ENCODE measurements at places on chromosomes 2 and 18.

DNA sequence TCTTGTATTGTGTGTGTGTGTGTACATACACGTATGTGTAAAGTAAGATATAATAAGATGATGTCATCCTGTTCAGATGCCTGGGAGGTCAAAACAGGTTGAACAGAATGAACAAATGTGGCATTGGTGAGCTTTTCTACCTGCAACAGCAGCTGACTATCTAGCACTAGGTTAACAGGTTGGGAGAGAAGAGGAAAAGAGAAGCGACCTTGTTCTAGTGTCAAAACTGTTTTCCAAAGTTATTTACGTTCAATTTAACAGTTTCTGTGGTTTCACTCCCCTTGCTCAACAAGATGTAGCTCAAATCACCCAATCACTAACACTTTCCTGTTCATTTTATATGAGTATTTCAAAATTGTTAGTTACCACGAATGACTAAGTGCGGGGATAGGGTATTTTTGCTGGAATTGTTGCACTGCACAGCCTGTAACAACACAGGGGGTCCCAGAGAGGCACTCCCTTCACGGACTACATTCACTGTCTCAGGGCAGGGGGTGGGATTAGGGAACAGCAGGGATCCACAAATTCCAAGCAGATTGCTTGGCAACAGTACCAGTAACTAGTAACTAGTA is 67.5 kb upstream of the DTNB start:
- peak; percentile 6 for DNase-seq

DNA sequence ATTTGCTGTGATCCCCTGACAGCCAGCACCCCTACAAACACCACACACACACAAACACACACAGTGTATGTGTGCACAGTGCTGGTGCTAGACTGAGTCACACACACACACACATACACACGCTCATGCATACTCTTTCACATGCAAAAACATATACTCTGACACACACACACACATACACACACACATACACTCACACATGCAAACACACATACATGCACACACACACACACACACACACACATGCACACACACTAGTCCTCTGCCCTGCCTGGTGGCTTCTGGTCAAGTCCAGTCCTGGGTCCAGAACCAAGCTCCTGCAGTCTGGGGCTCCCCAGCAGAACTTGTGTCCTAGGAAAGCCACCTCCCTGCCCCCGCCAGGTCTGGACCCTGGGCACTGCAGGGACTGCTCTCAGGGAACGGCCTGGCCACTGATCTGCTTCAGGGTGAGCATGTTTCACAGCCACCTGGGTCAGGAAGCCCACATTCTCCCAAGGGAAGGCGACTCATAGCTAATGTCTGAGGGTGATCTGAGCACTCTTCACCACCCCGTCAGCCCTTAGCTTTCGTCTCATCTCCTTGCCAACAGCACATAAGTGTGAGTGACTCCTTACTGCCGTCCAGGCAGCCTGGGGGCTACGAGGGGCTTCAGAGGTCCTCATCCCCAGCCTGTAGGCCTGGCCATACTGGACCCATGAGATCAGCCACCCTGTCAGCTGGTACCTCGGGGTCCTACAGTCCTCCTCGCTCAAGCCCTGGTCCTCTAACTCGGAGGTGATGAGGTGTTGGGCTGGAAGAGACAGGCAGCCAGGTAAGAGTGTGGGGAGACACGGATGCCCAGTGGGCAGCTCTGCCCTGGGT is 88.1 kb downstream of the MCFD2 start:
- DNase-seq, result peak; percentile 94

DNA sequence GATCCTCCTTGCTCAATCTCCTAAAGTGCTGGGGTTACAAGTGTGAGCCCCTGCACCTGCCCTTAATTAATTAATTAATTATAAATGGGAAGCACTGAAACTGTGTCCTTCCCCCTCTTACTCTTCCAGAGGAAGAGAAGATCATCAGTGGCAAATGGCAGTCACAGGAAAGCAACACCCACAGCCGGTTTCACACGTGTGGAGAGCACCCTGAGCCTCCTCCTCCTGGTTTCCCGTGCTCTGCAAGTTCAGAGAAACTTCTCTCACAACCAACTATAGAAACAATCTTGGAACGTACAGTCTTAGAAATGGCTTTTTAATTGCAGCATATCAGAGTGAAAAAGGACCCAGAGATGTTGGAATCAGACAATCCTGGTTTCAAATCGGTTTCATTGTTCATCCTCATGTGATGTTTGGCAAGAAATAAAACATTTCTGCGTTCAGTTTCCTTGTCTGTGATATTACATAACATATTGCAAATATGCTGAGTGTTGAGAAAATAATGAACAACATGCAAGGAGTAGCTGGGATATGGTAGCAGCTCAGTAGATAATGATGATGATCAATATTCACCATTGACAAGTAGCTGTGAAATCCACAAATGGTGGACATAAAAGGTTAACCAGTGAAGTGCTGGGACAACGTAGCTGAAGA is 141.0 kb upstream of the KCTD1 start:
- no peak for DNase-seq

DNA sequence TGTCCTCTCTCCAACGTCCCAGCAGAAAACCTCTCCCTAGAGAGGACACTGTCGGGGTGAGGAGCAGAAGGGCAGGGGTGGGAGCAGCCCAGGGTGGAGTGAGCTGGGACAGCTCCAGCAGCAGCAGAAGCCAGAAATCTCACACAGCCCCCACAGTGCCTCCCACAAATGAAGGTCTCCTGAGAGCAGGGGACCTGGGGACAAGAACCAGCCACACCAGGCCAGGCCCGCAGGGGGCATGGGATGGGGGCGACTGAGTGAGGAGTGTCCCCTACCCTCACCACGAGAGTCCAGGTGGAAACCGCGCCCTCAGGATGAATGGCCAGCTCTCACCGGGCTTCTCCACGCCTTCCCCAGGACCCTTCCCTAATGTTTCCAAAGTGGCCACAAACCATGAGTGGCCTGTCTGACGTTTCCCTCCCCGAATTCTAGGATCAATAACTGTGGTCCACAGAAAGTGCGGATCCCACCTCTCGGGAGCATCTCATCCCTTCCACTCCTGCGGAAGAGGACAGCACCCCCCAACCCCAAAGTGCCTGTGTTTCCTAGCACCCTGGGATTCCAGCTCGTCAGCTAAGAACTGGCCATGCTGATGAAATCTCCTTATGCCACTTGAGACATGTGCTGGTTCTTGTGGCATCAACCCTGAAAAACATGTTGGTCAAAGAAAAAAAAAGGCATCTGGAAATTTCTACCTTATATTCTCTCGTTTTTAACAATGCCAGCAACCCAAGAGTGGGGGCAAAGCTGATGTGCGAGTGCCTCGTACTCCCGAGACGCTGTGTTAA is 121.1 kb downstream of the HDAC4 start:
- DNase-seq, result peak; percentile 39

DNA sequence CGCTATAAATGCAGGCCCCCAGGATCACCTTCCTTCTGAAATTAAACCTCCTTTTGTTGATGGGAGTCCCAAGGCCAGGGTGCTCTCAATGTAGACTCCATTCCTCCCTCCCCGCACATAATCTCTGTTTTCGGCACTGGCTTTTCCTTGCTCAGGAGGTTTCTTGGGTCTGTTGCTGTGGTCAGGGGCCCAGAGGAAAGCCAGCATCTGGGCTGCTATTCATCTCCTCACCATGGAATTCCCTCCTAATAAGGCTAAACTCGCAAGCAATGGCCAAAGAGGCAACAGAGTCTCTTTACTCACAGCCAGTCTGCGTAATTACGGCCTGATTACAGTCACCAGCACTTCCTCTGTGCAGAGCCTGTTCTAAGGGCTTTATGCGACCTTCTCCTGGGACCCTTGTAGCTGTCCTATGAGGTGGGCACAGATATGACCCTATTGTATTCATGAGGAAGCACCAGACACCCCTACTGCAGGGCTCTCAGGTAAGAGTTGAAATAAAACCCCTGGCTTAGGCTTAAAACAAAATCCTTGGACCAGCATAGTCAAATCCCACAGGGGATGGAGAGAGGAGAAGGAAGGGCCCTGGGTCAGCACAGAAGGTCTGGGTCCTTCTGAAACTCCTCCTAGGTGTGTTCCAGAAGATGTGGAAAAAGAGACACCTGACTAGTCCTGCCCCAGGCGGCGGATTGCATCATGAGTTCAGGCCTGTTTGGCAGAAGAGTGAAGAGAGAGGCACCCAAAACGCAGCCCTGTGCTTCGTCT is 105.0 kb upstream of the SH3BP4 start:
- no peak for DNase-seq

GRCh38 chr2:186717320-186718007 is 23.6 kb downstream of the FAM171B start:
- DNase-seq, result peak; percentile 10

DNA sequence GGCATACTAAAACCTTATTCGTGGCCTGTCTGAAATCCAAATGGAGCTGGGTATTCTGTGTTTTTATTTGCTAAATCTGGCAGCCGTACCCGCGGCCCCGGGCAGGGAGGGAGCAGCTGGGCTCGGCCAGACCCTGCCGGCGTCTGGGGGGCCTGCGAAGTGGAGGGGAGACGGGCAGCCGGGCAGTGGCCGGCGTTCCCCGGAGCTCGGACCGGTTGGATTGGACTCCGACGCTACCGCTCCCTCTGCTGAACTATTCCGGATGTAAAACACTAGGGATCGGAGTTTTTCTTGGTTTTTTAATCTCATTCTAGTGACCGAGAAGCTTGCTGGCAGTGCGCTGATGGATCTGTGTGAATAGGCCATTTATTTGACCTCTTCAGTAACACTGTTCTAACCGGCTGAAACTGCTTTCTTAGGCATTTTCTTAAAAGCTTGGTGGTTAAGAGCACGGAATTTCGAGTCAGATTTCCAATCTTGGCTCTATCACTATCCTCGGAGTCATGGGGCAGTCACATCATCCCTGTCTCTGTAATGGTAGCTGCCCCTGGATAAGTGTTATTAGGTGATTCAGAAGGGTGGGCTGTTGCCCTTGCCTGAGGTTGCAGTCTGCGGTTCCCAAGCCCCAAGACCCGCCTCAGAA is 694 bp downstream of the UNC50 start:
- DNase-seq, result peak; percentile 63

- no peak for DNase-seq
Observed at GRCh38 chr2:236376566-236377244, 112.5 kb upstream of the ASB18 start.

GRCh38 chr2:176581557-176582165 is 312.4 kb downstream of the MTX2 start:
- no peak for DNase-seq

DNA sequence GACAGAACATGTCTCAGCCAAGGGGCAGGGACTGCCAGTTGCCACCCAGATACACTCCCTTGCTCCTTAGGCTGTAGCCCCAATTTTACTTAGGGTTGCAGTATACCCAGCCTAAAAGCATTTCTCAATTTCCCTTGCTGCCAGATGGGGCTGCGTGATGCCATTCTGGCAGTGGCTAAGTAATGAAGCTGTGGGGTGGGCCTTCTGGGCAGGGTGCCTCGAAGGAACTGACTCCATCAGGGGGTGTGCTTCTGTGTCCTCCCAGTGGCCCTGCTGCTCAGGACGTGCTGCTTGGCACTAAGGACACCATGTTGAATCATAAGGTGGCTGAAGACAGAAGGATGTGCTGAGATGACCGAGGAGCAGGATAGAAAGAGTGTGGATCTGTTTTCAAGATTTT is 74.2 kb downstream of the VWA3B start:
- DNase-seq, result no peak

DNA sequence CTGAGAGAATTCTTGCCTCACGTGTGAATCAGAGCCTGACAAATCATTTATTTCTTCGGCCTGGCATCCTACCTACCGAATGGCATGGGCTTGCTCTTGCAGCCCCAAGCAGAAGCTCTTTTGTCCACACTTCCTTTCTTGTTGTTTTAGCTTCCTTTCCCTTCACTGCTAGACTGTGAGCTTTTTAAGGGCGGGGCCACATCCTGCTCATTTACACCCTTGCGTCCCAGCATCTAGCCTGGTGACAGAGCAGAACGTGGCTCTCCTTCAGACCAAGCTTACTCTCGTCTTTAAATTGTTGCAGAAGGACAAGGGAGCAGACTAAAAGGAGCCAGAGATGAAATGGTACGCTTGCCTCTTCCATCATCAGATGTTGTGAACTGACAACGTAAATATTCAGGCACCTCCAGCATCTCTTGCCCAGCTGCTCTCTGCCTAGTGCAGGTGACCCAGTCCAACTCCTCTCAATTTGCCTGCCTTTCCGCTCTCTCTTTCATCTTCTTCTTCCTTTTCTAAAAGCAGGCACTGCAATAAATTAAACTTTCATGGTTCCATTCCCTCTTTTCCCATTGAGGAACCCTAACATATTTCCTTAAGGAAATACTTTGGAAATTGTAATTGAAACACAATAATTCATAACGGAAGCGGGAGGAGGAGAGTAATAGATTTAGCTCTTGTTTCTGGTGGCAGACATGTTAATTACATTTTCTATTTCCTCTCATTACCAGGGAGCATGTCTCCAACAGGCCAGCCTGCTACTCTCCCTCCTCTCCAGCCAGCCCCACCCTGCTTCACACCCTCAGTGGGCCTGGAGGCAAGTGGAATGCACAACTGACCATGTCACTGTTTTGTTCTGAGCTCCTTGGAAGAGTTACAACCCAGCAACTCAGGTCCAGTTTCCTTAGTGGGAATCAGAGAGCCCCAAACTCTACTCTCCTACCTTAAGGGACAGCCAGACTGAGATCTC is 228.1 kb upstream of the TRIB2 start:
- no peak for DNase-seq

GRCh38 chr2:237459741-237460174 is 27.3 kb upstream of the MLPH start:
- peak; percentile 90 for DNase-seq

DNA sequence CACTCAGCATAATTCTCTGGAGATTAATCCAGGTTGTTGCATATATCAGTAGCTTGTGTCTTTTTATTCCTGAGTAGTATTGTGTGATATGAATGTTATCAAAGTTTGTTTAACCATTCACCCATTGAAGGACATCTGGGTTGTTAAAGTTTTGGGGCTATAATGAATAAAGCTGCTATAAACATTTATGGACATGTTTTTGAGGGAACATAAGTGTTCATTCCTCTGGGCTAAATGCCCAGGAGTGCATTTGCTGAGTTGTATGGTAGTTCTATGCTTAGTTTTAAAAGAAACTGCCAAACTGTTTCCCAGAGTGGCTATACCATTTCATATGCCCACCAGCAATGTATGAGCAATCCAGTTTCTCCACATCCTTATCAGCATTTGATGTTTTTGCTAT is 21.8 kb upstream of the KCNJ13 start:
- DNase-seq, result no peak

- no peak for DNase-seq
Observed at GRCh38 chr2:187148059-187148714, 299.2 kb upstream of the ZSWIM2 start.
